Stimulated activated CD4-positive, alpha-beta T cell treated with anti-CD3 and anti-CD28 coated beads, Interleukin-1b, Interleukin-23, amount 100 ng/mL, for 24 hours (primary cell): ENCODE measurements at places on chromosomes 1 and 21.

DNA sequence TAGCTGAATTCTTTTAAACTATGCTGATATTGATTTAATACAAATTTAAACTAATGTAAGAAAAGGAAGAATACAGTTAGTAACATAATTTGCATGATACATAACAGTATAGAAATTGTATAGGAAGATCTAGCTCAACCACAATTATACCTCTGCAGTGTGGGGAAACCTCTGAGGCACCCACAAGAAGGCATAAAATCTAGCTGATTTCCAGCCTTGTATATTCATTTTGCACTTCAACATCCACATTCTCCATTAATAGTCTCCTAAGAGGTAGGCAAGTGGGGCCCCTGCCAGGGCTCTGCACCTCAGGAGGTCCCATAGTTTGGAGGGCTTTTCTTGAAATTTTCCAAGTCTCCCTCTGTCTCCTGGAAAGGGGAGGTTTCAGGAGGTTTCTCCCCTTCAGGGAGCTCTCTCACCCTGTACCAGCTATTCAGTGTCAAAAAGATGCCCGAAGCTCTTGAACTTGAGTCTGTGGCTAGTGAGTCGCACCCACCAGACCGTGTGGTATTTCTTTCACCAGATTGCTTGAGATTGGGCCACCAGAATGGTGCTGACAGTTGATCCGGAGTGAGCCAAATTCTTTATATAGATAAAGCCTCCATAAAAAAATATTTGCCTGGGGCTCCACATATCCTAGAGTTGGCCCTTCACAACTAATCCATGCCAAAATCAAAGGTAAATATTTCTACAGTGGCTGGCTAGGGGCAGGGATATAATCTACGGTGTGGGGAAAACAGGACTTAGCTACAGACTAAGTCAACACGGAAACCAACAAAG is 108.2 kb downstream of the TIAM1 start:
- no peak for DNase-seq

- DNase-seq, result no peak
Measured at GRCh38 chr1:24910751-24911650, 19.1 kb downstream of the RUNX3 start.

- no peak for DNase-seq
Measured at GRCh38 chr1:86064899-86065298, 91.7 kb downstream of the COL24A1 start.

GRCh38 chr1:235100194-235100772 is 28.4 kb downstream of the TOMM20 start:
- DNase-seq, result no peak

DNA sequence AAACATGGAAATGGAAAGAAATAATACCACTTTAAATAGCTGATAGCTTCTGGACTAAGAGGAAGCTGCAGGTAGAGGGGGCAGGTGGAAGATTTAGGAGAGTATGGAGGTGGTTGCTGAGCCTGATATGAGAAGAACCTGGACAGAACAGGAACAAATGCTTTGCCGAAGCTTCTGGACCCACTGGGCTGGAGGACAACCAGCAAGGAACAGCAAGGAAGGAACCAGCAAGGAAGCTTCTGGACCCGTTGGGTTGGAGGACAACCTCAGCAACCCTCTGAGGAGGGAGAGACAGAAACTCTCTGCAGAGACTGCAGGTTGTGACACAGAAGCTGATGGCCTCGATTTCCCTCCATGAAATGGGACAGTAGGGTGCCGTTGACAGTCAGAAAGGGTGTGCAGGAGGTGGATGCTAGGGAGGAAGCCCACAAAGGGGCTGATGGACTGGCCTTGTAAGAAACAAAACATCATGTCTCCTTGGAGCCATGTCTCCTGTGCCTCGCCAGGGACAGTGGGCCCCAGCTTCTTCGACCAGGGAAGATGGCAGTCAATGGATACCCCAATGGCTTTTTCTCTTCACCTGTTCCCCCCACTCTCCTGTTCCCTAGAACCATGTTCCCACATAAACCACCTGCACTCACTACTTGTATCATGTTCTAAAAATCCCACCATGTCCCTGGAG is 8.3 kb upstream of the WNT3A start:
- DNase-seq, result no peak

DNA sequence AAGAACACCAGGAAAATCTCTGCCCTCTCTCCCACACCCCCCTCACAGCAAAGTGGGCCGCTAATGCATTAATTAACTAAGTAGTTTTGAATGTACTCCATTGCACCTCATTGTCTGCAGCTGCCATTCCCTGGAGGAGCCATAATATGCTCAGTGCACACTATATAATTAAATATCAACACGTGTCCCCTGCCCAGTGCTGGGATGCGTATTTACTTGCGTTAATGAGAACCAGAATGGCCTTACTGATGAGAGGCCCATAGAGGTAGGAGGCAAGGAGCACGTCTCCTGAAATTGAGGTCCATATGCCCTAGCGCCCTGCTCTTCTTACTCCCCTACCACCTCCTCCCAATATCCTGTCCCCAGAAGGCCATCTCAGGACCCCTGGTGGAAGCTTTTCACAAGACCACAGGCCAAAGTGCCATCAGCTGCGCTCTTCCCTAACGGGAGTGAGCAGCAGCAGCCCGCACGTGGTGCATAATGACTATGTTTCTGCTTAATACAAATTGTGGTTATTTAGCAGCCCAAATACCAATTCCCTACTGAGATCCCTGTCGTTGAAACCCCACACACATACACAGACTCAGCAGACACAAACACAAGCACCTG is 76.8 kb downstream of the PLXNA2 start:
- DNase-seq, result no peak

DNA sequence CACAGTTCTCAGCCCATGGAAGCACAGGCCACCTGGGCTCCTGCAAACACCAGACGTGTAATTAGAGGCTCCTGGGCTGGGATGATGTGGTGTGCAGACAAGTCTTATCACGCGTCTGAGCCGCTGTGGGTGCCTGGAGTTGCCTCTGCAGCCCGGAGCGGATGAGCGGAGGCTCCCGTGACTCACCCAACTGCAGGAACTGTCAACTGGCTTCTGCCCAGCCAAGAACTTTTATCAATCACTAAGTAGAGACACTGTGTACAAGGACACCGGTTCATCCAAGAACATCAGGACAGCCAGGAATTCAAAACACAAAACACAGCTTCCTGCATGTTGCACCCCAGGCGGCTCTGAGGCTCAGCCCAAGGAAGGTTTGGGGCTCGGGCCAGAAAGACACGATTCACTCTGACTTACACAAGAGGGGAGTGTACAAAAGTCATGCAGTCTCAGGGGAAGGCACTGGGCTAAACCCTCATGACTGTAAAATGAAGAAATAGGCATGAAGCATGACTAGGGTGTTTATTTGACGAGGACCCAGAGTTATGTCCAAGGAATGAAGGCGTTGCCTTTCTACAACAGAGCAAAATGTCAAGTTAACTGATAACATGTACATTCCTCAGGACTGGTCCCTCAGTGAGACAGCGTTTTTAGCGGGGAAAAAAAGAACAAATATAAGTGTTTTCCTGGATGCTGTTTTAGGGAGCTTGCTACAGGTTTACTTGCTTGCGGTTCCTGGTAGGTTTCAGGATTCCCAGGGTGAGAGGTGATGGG is 21.1 kb downstream of the ERRFI1 start:
- no peak for DNase-seq

DNA sequence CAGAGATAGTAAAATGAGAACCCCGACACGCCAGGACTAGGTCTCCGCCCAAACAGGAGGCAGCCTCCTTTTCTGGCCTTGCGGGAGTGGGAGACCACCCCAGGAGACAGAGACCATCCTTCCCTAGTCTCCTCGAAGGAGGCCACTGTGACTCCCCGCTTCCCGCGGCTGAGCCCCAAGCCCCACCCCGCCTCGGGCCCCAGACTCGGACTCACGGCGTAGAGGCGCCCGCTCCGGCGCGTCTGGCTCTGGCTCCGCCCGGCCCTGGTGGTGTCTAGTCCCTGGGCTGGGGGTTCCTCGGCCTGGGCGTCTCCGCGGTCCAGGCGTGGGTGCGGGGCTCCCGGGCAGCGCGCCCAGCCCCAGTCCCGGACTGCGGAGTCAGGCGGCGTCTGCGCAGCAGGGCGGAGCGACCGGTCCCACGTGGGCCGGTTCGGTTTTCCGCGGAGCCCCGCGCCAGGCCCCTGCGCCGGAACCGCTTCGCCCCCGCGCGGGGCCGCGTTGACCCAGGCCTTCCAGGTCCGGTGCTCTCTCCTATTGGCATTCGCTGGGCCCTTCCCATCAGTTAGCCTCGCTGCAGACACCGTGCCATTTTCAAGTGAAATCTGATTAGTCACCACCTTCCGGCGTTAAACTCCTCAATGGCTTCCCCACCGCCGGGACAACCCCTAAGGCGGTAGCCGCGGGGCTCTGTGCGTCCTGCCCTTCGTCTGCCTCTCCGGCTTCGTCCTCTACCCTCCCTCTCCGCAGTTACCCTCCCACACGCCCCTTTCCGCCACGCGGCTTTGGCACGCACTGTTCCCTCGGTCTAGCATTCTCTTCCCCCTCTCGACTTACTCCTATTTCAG is at the start of gene C1orf216:
Gene C1orf216, minus strand, starts transcription at position 393 of the 845 bp plus-strand sequence. CDS start 2,563 bp downstream, outside the sequence.
- peak; percentile 65 for DNase-seq

GRCh38 chr1:36834586-36834985 is 199.7 kb downstream of the GRIK3 start:
- DNase-seq, result no peak

- DNase-seq, result no peak
Measured at GRCh38 chr1:39659538-39659937, 12.4 kb downstream of the NT5C1A start.

- DNase-seq, result no peak
Measured at GRCh38 chr1:13826591-13826990, 126.6 kb downstream of the PRDM2 start.

GRCh38 chr1:44531785-44532566 is 126.9 kb downstream of the RNF220 start:
- no peak for DNase-seq

- DNase-seq, result no peak
Measured at GRCh38 chr21:20662514-20662913, 335.7 kb upstream of the NCAM2 start.

DNA sequence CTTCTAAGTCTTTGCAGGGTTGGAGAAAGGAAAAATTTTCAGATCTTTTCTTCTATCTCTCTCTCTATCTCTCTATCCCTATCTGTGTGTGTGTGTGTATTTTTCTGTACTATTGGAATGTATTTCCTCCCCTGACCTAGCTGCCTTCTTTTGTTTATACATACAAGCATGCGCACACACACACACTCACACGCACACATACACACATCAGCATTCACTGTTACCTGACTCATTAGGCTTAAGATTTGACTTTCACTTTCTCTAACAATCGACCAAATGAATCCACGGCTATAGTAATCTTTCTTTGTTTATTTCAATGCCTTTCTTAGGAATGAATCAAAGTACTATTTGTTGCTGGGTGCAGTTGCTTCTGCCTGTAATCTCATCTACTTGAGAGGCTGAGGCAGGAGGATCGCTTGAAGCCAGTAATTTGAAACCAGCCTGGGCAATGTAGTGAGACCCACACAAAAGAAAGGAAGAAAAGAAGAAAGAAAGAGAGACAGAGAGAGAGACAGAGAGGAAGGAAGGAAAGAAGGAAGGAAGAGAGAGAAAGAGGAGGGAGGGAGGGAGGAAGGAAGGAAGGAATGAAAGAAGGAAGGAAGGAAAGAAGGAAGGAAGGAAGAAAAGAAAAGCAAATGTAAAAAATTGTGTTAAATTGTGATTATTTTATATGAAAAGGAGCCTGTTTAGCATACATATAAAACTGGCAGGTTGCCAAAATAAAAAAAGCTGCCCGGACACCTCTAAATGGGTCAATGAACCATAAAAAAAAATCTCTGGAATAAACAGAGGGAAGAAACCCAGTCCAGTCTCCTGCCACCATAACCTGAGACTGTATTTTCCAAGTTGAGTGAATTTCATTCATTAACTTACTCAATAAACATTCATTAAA is 206.8 kb downstream of the ZNF326 start:
- no peak for DNase-seq

GRCh38 chr1:226132728-226133503 is 53.6 kb downstream of the ACBD3 start:
- no peak for DNase-seq

DNA sequence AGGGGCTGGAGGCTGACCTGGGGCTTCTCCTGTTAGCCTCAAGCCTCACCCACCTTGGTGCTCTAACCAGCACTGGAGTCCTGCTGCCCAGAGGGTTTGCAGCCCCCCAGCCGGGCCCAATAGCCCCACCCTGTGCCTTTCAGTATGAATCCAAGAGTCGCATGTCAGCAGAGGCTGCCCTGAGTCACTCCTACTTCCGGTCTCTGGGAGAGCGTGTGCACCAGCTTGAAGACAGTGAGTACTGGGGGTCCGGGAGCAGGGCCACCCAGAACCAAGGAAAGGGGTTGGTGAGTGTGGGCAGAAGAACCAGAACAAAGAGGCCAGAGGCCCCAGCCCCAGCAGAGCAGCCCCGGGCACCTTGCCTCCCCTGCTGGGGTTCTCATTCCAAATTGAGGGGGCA is 25.6 kb downstream of the CDK18 start:
- no peak for DNase-seq

DNA sequence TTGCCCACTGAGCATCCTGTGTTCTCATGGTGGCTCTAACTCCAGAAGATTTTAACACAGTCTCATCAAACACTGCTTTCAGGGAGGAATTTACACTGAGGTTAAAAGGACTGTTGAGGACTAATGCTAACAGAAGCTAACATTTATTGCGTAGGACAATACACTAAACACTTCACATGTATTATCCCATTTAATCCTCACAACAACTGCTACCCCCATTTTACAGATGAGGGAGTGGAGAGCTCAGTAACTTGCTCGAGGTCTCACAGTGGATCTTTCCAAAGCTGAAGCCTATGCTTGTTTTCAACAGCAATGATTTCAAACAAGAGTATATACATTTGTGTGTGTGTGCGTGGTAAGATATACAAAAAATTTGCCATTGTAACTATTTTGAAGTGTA is 13.9 kb downstream of the ATF3 start:
- DNase-seq, result no peak

- no peak for DNase-seq
Measured at GRCh38 chr1:44327679-44328491, 27.2 kb downstream of the ERI3 start.

DNA sequence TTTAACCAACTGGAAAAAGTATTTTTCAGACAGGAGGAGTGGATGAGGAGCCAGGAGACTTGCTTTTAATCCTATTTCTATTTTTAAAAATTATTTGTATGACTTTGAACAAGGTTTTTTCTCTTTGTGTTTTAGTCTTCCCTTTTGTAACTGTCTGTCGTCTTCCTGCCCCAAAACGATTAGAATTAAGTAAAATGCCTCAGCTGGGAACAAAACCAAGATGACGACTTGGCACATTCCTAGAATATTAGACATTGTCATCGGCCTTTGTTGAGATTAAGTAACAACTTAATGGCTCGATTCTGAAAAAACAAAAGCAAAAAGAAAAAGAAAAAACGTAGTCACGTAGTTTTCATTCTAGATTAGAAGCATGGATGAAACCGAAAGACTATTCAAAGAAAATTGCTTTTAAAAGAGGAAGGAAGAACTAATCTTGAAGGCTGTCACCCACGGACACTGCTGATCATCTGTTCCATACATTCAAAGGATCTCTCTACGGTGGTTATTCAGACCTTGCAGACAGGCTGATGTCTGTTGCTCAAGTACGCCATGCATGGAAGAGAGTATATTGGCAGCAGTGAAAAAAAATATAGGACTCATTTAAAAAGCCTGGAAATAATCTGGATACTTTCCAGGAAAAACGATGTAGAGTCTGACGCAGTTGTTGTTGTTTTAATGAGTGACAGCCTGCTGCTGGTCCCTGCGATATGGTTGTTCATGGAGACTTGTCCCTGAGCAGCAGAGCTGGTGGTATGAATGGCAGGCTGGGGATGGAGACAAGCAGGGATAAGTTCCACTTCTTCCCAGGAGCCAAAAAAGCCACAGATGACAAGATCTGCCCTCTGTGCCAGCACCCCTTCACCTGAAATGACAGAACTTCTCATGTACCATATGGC is 16.8 kb downstream of the GNG4 start:
- DNase-seq, result no peak
